Activated naive CD4-positive, alpha-beta T cell treated with anti-CD3 and anti-CD28 coated beads, Interleukin-2, amount 50 U/mL, for 72 hours (primary cell): ENCODE measurements at places on chromosomes 12 and 14.

DNA sequence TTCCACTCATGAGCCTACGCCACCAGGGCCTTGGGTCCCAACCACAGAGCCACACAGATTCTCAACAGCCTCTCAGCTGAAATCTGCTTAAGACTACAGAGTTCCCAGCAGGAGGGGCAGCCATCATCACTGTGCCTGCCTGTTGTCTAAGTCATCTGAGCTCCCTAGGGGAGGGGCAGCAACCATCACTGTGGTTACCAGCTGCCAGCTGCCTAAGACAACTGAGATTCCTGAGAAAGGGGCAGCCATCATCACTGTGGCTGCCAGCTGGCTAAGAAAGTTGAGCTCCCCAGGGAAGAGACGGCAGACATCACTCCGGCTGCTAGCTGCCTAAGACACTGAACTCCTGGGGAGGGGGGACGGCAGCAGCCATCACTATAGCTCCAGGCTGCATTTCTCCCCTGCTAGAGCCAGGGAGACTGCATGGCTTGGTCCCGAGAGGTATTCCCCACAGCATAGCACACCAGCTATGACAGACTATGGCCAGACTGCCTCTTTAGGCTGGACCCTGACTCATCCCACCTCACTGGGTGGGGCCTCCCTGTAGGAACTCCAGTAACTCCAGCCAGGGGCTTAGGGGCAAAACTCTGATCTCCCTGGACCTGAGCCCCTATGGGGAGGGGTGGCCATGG lies 37.2 kb upstream of the C14orf132 start:
- DNase-seq: no peak

- no peak for DNase-seq
These were observed 1385.8 kb upstream of the FLRT2 start for GRCh38 chr14:84144166-84144565.

DNA sequence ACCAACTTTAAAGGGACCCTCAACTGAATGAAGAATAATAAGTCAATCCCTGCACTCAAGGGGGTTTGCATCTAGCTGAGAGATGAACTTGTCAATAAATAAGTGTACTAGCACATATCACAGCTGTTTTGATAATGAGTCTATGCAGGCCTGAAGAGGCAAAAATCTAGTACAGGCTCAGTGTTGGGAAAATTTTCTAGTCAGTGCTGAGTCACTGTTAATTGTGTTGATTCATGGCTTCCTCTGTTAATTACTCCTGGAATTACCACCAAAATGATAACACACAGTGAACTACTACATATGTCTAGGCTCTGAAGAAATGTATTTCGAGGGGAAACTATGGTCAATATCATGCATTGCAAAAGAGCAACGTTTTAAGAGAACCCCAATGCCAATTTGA lies 18.9 kb downstream of the SNRPF start:
- DNase-seq: no peak

- DNase-seq: no peak
These were observed 6.0 kb upstream of the CIROP start for GRCh38 chr14:23110579-23111365.

GRCh38 chr12:104683831-104684503 lies 227.2 kb downstream of the CHST11 start:
- DNase-seq: no peak

DNA sequence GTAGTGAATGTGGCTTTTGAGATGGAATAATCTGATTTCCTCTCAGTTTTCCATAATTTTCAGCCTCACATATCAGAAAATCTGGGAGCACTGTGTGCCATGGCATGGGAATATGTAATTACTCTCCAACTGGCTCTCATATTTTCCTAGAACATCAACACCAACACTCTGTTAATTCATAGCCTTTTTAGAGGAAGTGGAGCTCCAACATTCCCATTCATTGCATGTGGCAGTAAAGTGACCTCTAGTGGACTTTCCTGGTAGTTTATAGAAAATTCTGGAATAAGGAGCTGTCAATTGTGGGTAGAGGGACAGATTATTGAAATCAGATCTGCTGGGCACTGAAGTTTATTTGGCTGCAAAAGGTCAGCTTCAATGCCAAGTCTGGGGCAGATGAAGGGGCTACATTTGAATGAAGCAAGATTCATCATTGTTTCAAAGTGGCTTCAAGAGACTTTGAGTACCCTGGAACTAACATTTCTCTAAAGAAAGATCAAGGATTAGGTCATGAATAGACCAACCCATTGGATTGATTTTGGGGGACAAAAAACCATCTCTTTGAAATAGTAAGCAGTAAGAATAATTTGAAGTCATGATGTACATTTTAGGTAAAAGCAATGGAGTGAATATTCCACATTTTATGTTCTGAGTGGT lies 23.6 kb upstream of the USP44 start:
- no peak for DNase-seq

DNA sequence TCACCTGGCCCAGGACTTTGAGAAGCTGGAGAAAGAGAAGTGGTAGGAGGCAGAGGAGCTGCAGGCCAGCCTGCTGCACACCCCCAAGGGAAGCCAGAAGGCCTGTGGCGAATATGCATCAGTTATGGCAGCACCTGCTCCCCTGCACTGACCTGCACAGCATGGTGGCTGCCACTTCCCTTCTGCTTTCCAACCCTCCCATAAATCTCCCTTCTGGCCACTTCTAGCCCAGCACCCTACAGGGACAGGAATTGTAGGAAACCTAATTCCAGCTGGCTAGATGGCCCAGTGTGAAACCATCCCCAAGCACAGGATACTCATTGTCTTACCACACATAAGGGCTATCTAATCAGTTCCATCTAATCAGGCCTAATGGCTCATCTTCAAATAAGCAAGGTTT lies 136.3 kb downstream of the TBX3 start:
- no peak for DNase-seq
